ENCODE measurements at places on chromosomes 1 and 21. TPM values are rescaled to one million over a fixed set of nuclear protein-coding genes. Genes with fewer than 3 reads are reported as not detected.

MPZ gene
- 0.81 TPM for total RNA-seq

BRDT gene
- total RNA-seq: not detected

NBPF15 gene
- total RNA-seq: 56.8 TPM

RGL1 gene
- total RNA-seq: 11.7 TPM

STUM gene
- total RNA-seq: 0.57 TPM

YARS1 gene
- 57.4 TPM for total RNA-seq

SDE2 gene
- 29.5 TPM for total RNA-seq

KCNN3 gene
- 1.5 TPM for total RNA-seq

MTHFR gene
- 18.1 TPM for total RNA-seq

PGBD5 gene
- 0.25 TPM for total RNA-seq

SHISAL2A gene
- total RNA-seq: not detected

KIF17 gene
- total RNA-seq: 19.1 TPM

SPRR2E gene
- total RNA-seq: not detected

CPLANE2 gene
- total RNA-seq: 12.3 TPM

LMO4 gene
- total RNA-seq: 17.0 TPM

OR10K1 gene
- not detected for total RNA-seq

CELF3 gene
- total RNA-seq: not detected

AGT gene
- not detected for total RNA-seq

CD1B gene
- total RNA-seq: not detected

GABPB2 gene
- 3.2 TPM for total RNA-seq

FMO4 gene
- total RNA-seq: 0.16 TPM

CFHR1 gene
- not detected for total RNA-seq

FCER1G gene
- total RNA-seq: not detected

Measured in bladder microvascular endothelial cell (primary cell).